Activated B cell treated with CpG ODN at 0.5 μM for 24 hours (primary cell): ENCODE measurements at places on chromosomes 5 and 9.

DNA sequence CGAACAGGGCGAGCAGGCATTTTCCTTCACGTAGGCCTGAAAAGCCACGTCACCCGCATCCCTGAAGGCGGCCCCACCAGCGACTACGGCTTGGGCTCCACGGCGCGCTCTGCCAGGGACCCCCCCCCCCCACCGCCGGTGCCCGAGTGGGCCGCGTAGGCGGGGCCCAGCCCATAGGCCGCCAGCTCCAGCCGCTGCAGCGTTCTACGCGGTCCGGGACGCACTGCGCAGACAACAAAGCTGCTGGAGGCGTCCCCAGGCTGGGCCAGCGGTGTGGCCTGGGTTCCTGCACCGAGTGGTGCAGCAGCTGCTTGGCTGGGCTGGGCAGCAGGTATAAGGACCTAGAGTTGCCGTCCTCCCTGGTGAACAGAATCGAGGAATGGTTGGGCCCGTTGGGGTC is 18.3 kb upstream of the BTNL3 start:
- H3K36me3 ChIP-seq: no peaks in the 10 kb centered on the region
- H3K27ac ChIP-seq: no peak overlapping the region
- DNase-seq: no peak
- H3K4me1 ChIP-seq: peaks cover 14% of the 10 kb centered on the region
- no peaks in the 10 kb centered on the region for H3K27me3 ChIP-seq

- no peak overlapping the region for H3K27ac ChIP-seq
- DNase-seq: no peak
Observed at GRCh38 chr5:160991205-160991604, 139.2 kb upstream of the ATP10B start.

- H3K4me3 ChIP-seq: peak overlapping the region; percentile 73
- no peak overlapping the region for H3K27ac ChIP-seq
- H3K36me3 ChIP-seq: no peaks in the 10 kb centered on the region
- no peak for DNase-seq
- peaks cover 16% of the 10 kb centered on the region for H3K27me3 ChIP-seq
Observed at GRCh38 chr5:168290902-168291341, 523 bp upstream of the WWC1 start.

DNA sequence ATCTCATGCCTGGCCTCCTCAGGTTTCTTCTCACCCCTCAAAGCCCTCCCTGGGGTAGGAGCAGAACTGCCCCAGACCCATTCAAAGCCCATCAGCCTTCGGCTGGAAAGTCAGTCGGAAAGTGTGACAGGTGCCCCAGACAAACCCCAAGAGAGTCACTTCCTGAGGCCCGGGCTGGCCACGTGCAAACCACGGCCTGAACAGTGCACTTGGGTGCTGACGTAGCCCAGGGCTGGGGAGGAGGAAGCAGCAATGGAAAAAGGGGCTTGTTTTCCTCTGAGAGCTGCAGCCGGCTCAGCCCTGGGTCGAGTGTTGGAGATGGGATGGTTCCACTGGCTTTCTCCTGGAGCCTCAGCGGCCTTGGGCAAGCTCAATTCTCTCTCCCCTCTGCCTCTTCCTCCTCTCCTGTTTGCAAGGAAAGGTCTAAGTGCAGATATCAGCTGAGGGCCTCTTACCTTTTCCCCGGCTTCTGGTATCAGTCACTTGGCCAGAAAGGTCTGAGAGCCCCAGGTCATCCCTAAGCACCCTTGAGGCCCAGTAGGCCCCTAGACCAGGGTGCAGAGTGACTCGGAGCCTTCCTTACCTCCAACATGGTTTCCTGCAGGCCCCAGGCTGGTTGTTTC is 5.9 kb upstream of the EGR1 start:
- H3K27ac ChIP-seq: peak overlapping the region; percentile 76
- H3K36me3 ChIP-seq: no peaks in the 10 kb centered on the region
- peak overlapping the region; percentile 33 for H3K4me3 ChIP-seq
- no peaks in the 10 kb centered on the region for H3K27me3 ChIP-seq
- peaks cover 36% of the 10 kb centered on the region for H3K4me1 ChIP-seq

GRCh38 chr5:548256-548655 is 24.0 kb upstream of the SLC9A3 start:
- H3K27ac ChIP-seq: peak overlapping the region; percentile 9
- no peak overlapping the region for H3K4me3 ChIP-seq
- no peaks in the 10 kb centered on the region for H3K36me3 ChIP-seq
- H3K27me3 ChIP-seq: peaks cover 23% of the 10 kb centered on the region
- DNase-seq: no peak
- H3K4me1 ChIP-seq: peaks cover 27% of the 10 kb centered on the region

DNA sequence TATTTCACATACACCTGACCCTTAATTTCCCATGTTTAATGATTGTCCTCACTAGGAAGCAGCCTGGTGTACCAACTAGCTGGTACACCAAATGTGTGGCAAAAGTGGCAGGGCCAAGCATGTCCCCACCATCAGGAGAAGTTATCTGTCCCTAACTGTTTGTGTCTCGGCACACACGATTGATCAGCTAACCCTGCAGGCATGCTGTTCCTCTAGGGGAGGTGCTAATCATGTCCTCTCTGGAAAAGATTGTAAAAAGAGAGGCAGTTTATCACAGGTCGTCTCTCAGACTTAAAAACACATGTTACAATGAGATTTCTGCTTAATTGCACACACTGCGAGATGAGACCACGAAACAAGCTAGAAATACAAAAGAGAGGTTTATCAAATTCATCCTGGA is 342.7 kb downstream of the DIRAS2 start:
- no peak for DNase-seq
- no peaks in the 10 kb centered on the region for H3K4me1 ChIP-seq
- H3K36me3 ChIP-seq: no peaks in the 10 kb centered on the region
- H3K4me3 ChIP-seq: no peak overlapping the region

- H3K27ac ChIP-seq: no peak overlapping the region
- no peak overlapping the region for H3K4me3 ChIP-seq
- no peaks in the 10 kb centered on the region for H3K27me3 ChIP-seq
- peaks cover 6% of the 10 kb centered on the region for H3K4me1 ChIP-seq
- H3K36me3 ChIP-seq: no peaks in the 10 kb centered on the region
- no peak for DNase-seq
Observed at GRCh38 chr5:172733974-172734346, 37.0 kb downstream of the DUSP1 start.

DNA sequence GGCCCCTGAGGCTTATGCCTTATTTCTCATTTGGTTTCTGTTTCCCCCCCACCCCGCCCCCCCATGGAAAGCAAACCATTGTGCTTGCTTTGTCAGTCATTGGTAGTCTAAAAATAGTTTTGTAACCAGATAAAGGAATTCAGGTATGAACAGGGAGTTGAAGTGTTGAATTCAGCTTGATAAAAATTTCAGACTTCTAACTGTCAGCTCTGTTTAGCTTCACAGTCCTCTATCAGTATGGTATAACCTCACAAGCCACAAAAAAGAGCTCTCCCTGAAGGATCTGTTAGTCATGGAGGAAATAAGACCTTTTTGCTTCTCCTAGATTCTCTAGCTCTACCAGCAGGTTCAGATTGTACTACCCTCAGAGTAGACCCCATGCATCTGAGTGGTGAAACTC is 378.1 kb downstream of the TMEM38B start:
- H3K4me3 ChIP-seq: no peak overlapping the region
- no peaks in the 10 kb centered on the region for H3K36me3 ChIP-seq
- no peaks in the 10 kb centered on the region for H3K27me3 ChIP-seq
- no peak for DNase-seq

DNA sequence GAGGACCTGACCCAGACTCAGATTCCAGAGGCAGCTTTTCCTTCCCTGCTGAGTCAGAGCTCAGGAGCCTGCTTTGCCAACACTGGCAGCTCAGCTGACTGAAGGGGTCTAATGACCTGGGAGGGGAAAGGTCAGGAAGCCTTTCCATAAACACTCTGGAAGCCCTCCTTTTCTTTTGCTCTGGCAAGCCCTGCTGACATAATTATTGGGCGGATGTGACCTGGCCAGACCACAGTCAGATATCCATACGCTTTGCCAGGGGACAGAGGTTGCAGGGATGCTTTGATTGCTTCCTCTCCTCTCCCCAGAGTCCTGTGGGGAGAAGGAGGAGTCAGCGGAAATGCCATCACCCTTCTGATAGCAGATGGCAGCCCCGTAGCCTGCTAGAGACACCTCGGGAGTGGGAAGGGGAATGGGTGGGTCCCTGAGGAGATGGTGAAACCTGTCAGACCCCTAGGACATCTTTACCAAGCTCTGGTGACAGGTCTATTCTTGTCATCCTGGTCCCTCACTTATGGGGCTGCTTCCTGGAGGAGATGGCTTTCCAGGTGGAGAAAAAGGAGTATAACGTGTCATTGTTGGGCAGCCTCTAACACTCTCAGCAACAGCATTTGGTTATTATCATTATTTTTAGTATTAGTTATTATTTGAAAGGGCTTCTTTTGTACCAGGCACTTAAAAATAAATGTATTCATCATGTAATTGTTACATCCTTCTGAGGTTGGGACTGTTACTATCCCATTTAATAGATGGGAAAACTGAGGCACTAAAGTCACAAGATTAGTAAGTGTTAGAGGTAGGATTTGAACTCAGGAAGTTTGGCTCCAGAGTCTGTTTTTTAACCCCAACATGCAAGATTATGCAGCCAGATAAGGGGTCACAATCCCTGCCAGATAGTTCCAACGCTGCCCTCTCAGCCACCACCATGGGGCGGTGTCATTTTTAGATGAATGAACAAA is 11.6 kb downstream of the COL27A1 start:
- H3K36me3 ChIP-seq: no peaks in the 10 kb centered on the region
- peaks cover 10% of the 10 kb centered on the region for H3K27me3 ChIP-seq
- DNase-seq: no peak
- no peak overlapping the region for H3K4me3 ChIP-seq
- H3K27ac ChIP-seq: no peak overlapping the region

DNA sequence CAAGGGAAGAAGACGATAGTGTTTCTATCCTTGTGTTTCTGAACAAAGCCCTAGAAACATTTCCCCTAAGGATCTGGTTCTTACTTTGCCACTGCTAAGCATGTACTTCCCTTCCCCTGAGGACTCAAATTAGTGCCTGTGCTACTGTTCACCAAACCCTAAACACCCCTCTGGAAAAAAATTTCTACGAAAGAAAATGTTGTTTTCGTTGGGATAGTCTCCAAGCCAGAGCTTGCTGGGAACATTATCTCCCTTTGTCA is 294.6 kb downstream of the BNC2 start:
- H3K4me1 ChIP-seq: no peaks in the 10 kb centered on the region
- no peaks in the 10 kb centered on the region for H3K27me3 ChIP-seq
- DNase-seq: no peak
- H3K27ac ChIP-seq: no peak overlapping the region

DNA sequence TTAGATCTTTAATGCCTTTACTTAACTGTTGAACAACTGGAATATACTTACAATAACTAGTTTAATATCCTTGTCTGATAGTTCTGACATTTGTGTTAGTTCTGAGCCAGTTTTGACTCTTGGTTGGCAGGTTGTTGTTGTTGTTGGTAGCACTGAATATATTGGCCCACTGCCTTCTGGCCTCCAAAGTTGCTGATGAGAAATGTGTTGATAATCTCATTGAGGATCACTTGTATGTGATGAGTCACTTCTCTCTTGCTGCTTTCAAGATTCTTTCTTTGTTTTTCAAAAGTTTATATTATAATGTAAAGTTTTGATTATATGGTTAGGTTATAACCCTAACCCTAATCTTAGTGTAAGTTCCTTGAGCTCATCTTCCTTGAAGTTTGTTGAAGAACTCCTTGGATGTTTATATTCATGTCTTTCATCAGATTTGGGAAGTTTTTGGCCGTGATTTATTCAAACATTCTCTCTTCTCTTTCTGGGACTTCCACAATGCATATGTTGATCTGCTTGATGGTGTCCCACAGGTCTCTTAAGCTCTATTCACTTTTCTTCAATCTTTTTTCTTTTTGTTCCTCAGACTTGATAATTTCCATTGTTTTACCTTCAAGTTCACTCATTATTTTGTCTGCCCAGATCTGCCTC is 149.7 kb downstream of the FGF18 start:
- no peak overlapping the region for H3K4me3 ChIP-seq
- no peaks in the 10 kb centered on the region for H3K4me1 ChIP-seq
- no peak for DNase-seq
- H3K27me3 ChIP-seq: peaks cover 7% of the 10 kb centered on the region
- H3K36me3 ChIP-seq: peaks cover 5% of the 10 kb centered on the region
- H3K27ac ChIP-seq: no peak overlapping the region

GRCh38 chr5:1722877-1723276 is 76.8 kb downstream of the MRPL36 start:
- no peak for DNase-seq
- no peaks in the 10 kb centered on the region for H3K36me3 ChIP-seq
- H3K4me1 ChIP-seq: no peaks in the 10 kb centered on the region
- peaks cover 3% of the 10 kb centered on the region for H3K27me3 ChIP-seq
- no peak overlapping the region for H3K27ac ChIP-seq

- no peaks in the 10 kb centered on the region for H3K36me3 ChIP-seq
- no peak overlapping the region for H3K4me3 ChIP-seq
- H3K27me3 ChIP-seq: no peaks in the 10 kb centered on the region
- H3K27ac ChIP-seq: no peak overlapping the region
Observed at GRCh38 chr5:74251141-74252035, 389.1 kb downstream of the ENC1 start.

DNA sequence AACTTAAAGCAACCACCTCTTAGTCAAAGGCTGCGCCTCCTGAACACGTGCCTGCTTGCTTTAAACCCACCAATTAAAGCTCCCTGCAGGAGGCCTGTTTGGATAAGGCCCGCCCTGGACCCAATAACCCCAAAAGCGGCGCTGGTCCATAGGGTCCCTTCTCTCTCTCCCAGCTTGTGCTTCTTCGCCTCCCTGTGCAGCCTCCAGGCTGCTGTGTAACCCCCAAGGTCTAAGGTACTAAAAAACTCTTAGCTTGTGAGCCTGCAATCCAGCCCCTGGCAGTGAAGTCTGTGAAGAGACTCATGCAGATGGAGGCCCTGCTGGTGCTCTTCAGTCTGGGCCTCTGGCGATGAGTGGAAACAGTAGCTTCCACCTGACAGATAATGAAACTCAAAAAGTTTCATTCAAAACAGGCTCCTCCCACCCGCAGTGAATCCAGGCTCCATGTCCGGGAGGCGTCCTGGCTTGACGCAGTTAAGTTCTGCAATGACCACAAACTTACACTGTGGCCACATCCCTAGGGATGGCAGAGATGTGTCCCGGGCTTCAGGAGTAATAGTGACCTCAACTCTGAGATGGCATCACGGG is 97.3 kb downstream of the PRRT1B start:
- H3K4me3 ChIP-seq: no peak overlapping the region
- no peak for DNase-seq
- H3K4me1 ChIP-seq: peaks cover 44% of the 10 kb centered on the region
- H3K27me3 ChIP-seq: no peaks in the 10 kb centered on the region
- peak overlapping the region; percentile 86 for H3K27ac ChIP-seq
